ENCODE measurements at places on chromosomes 4 and X.

- no peak for DNase-seq
Observed at GRCh38 chrX:127708155-127708554, 344.0 kb downstream of the ACTRT1 start.

- no peak for DNase-seq
Observed at GRCh38 chr4:105059337-105059736, 87.3 kb upstream of the TET2 start.

GRCh38 chr4:81786063-81786763 is 314.5 kb upstream of the RASGEF1B start:
- no peak for DNase-seq

GRCh38 chr4:186342582-186342981 is 76.6 kb downstream of the F11 start:
- no peak for DNase-seq

DNA sequence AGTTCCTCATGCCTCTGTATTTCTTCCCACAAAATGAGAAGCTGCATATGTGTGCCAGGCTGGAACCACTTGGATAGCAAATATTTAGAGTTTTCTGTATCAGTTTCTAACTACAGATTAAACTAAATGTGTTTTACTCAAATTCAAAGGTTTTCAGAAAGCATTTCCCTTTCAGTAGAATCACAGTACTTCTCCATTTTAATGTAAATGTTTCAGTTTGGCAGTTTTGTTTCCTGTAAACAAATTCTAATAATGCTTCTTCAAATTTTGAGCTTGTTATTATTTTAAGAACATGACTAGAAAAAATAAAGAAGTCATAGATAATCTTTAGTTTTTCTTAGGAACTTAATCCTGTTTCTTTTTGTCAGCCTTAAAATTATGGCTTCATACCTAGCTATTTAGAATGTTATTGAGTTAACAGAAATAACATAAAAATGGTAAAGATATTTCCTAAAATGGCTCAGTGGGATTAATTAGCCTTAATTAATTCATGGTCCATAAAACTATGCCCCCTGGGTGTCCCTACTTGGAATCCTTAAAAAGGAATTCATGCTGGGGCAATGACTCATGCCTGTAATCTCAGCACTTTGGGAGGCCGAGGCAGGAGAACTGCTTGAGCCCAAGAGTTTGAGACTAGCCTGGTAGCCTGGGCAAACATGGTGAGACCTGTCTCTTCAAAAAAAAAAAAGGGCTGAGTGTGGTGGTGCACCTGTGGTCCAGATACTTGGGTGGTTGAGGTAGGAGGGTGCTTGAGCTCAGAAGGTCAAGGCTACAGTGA is 83.8 kb upstream of the GPR34 start:
- no peak for DNase-seq

DNA sequence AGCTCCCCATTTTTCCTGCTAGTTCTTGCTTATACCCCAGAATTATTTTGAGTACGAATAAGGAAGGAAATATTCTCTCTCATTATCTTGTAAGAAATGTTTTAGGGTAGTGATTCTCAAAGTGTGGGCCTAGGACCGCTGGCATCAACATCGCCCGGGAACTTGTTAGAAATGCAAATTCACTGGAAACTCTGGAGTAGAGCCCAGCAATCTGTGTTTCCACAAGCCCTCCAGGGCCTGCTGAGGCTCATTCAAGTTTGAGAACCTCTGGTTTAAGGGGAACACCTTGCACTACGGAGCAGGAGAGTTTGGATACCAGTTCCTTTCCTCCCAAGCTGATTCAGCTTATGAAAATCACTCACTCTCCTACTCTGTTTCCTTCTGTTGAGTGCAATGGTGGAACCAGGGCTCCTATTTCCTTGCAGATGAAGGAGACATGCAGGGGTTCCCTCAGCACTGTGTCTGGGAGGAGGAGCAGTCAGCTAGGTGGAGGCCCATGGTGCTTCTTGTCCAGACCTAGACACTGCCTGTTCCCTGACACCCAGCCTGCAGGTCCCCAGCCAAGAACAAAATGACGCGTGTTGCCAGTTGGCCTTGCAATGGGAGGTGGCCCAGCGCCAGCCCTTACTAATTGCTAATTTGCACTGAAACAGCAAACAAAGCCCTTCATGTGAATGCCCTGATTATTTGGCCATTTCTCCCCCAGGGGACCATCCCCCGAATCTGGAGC is 68.5 kb downstream of the CYTL1 start:
- DNase-seq: no peak

DNA sequence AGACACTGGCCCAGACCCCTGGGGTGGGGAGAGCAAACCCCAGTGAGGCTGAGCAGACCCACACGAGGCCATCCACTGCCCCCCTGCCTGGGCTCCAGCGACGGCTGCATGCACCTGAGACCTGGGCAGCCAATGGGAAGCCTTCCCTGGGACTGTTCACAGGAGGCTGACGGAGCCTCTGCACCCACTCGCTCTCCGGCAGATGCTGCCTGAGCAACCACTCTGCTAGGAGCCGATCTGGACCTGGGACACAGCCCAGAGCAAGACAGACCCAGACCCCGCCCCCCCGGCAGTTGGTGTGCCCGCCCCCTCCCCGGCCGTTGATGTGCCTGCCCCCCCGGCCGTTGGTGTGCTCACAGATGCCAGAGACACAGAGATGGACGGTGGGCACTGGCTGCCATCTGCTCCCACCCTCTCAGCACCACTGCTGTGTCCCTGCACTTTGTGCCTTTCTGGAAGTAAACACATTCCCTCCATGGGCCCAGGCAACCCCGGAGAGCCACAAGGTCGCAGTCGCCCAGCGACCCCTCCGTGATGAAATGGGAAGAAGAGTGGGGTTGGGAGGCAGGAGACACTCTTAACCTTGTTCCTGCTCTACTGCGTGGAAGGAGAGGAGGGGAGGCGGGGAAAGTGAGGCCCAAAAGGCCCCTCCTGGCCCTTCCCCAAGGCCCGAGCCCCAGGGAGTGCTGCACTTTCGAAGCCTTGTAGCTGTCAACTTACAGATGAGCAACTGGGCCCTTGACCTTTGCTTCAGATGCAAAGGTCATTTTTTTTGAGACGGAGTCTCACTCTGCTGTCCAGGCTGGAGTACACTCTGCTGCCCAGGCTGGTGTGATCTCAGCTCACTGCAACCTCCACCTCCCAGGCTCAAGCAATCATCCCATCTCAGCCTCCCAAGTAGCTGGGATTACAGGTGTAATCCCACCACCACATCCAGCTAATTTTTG is 62.0 kb downstream of the ZFYVE28 start:
- DNase-seq: no peak

GRCh38 chr4:16721613-16722291 is 176.7 kb downstream of the LDB2 start:
- peak; percentile 43 for DNase-seq

DNA sequence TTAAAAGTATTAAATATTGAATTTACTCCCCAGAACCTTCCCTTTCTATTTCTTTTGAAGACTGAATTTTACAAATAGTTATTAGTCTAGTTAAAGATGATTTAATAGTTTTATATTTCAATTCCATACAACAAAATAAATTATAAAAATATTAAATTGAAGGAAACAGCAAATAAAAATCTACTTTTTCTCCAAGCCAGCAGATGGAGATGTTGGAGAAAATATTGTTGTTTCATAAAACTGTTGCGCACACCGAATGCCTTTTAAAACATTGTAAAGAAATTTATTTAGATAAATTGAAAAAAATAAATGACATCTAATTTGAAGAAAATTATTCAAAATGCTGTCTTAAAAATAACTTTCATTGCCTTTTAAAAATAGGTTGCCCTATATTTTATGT is 5.5 kb downstream of the GRIA2 start:
- DNase-seq: no peak

DNA sequence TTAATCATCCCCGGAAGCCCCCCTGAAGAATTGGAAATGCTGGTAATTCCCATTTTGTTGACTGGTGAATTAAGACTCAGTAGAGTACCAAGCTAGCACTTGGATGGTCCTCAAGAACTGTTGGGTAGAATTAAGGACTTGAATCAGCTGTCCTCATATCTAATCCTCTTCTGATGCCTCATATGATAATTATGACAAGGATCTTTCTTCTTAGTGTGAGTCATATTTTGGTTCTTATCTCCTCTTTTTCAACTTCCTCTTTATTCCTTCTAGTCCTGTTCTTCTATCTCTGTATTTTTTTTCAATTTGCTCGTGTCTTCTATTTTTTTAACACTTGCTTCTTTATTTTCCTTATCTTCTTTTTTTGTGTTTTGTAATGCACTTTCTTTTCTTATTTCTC is 206.3 kb upstream of the ANXA3 start:
- no peak for DNase-seq

DNA sequence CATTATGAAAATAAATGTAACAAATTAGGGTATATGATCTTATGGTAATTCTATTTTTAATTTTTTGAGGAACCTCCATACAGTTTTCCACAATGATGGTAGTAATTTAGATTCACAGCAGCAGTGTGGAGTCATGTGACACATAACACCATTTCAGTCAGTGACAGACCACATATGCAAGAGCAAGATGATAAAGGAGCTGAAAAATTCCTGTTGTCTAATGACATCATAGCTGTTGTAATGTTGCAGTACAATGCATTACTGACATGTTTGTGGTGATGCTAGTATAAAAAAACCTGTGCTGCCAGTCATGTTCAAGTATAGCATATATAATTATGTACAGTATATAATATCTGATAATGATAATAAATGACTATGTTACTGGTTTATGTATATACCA is 28.5 kb downstream of the EMCN start:
- DNase-seq: no peak

All from hepatic stellate cell (primary cell).